NCI-H526 treated with DMSO at 0.1 percent for 48 hours (cell line): ENCODE measurements at places on chromosomes 5 and 9.

GRCh38 chr9:136054798-136055714 is 40.0 kb downstream of the NACC2 start:
- DNase-seq = no peak

- DNase-seq = no peak
Measured at GRCh38 chr9:88531920-88532698, 2.9 kb upstream of the NXNL2 start.

DNA sequence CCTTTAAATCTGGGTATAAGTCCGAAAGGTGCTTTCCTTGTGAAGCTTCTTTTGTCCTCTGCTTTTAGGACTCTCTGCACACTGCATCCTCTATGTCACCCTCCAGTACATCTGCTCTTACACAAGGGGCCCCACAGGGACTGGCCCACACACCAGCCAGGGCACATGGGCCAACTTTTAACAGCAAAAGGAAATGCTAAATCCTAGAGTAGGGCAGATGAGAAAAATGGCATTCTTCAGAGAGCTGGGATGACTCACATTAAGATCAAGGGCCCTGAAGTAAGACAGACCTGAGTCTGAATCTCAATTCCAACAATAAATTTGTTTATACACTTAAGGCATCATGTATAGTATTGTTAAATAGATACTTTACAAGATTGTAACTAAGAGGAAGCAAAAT is 40.3 kb upstream of the CDKN2B start:
- no peak for DNase-seq

DNA sequence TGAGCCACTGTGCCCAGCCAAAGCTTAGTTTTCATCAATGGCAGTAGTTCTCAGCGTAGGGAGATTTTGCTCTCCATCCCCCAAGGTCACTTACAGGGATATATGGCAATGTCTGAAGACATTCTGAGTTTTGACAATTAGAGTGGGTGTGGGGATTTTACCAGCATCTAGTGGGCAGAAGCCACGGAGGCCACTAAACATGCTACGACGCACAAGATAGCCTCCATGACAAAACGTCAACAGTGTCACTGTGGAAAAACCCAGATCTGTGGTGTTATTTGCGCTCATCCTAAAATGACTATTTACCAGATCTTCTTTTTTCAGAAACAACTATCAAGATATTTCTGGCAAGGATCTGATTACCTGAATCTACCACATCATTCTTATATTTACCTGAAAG is 68.2 kb downstream of the CDC14B start:
- DNase-seq = no peak

GRCh38 chr5:110001648-110002047 is 311.9 kb downstream of the MAN2A1 start:
- no peak for DNase-seq

DNA sequence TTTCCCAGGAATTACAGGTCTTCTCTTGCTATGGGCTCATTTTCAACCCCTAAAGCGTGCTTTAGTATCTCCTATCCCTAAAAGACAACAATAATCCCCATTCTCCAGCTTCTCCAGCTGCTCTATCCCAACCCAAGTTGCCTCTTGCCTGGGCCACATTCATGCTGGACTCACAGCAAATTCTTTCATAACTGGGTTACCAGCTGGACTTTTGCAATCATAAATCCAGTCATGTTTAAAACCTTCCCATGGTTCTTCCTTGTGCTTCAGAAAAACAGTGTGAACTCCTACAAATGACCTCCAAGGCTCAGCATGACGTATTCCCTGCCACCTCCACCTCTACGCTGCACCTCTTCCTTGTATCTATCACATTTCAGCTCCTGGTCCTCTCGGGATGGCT is 346.9 kb downstream of the GADD45G start:
- no peak for DNase-seq

DNA sequence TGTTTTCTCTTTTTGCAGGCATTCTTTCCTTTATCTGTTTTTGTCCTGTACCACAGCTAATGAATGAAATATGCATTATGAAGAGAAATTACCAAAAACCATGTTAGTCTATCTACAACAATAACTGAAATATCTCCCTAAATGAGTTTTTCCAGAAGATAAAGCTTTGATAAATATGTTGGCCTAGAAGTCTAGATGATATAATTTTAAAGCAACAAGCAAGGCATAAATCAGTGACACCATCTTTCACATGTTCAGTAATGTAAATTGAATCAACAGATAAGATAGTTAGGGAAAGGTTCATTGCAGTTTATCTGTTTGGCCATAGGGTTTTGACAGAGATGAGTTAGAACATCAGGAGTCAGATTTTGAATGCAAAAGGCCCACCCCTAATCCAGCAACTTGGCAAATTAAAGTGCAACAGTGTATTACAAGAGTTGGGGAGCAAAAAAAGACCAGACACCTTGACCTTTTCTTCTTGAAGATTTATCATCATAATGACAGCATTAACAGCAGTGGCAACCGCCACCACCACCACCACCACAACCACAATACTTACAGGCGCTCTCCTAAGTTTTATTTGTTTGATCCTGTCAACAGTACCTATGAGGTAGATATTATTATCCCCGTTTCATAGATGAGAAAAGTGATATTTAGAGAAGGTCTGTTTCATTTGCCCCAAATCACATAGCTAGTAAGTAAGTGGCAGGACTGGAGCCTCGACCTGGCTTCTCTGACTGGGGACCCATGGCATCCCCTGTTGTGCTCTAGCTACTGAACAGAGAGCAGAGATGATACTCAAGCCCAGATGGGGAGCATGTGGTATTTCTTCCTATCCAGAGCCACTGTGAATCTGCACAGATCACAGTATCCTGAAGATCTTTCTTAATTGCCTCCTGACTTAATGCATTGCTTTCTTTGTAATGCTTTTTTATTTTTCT is 122.8 kb upstream of the DHFR start:
- no peak for DNase-seq

DNA sequence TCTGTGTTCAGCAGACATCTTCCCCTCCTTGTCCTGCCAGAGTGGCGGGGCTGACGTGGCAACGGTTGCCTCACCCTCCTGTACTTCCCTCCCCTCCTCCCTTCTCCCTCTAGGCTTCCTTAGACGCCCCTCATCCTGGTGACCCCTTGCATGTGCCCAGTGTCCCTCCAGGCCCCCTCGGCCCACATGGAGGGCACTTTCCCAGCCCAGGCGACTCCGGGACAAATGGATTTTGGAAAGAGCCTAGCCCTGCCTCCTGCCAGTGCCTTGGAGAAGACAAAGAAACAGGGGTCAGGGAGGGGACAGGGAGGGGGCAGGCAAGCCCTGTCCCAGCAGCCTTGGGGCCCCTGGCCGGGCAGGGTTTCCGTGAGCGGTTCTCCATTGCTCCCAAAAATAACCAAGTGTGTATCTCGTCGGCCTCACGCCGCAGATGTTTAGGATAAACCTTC is 38.3 kb upstream of the NEURL1B start:
- no peak for DNase-seq

- DNase-seq = no peak
Measured at GRCh38 chr5:102130386-102130785, 165.7 kb downstream of the SLCO4C1 start.

- no peak for DNase-seq
Measured at GRCh38 chr5:21236104-21236503, 1248.1 kb upstream of the CDH18 start.

DNA sequence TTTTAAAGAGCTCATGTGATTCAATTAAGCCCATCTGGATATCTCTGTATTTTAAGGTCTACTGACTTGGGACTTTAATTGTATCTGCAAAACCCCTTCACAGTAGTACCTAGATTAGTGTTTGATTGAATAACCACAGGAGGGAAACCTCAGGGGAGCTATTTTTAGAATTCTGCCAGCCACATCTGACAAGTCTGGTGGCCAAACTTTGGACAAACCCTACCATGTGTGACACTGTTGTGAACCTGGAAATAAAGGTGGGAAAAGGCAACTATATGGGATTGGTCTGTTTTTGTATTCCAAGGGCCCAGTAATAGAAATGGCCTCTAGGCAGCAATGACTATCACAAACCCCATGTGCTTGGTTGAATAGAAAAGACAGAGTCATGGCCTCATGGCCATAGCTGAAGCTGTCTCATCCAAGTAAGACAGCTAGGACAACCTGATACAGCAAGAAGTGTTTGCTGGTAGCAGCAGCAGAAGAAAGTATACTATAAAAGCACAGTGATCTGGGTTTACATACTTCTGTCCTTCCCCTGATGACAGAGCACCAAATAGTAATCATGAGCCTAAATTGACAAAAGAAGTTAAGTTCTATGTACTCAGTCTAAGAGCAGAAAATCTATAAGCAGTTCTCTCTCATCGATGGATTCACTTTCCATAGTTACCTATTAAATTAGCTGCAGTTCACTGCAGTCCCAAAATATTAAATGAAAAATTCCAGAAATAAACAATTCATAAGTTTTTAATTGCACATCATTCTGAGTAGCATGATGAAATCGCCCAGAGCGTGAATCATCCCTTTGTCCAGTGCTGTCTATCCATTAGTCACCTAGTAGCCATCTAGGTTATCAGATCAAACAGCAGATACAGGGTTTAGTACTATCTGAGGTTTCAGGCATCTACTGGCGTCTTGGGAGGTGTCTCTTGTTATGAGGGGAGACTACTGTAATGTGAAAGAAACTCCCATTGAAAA is 189.8 kb downstream of the ARHGAP26 start:
- DNase-seq = no peak

DNA sequence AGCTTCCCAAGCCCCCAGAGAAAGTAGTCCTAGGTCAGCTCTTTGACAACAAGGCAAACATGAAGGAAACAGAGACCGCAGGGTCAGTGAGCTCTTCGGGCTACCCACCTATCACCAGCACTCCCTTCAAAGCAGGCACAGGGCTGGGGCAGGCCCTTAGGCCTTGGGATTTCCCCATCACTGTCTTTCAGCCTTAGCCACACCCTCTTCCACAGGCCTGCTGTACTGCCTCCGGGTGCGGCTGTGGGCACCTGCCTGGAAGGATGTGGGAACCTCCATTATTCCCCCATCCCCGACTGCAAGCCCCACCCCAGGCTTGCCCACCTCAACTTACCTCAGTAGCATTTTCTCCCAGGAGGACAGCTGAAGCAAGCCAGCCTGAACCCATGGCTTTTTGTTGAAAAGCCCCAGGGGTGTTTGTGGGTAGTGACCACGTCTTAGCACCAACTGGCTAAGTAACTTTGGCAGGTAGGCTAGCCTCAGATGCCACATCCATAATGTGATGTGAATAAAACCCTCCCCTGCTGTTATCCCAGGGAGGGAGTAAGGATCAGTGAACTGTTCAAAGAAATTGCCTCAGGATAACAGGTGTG is 100.2 kb downstream of the PIK3R1 start:
- no peak for DNase-seq

- DNase-seq = no peak
Measured at GRCh38 chr5:42875785-42876374, 64.2 kb upstream of the SELENOP start.

GRCh38 chr5:17891881-17892280 is 257.6 kb downstream of the TAF11L14 start:
- DNase-seq = no peak

GRCh38 chr9:21810388-21810787 is 8.0 kb downstream of the MTAP start:
- no peak for DNase-seq

- DNase-seq = no peak
Measured at GRCh38 chr5:34709861-34710673, 53.9 kb downstream of the RAI14 start.

DNA sequence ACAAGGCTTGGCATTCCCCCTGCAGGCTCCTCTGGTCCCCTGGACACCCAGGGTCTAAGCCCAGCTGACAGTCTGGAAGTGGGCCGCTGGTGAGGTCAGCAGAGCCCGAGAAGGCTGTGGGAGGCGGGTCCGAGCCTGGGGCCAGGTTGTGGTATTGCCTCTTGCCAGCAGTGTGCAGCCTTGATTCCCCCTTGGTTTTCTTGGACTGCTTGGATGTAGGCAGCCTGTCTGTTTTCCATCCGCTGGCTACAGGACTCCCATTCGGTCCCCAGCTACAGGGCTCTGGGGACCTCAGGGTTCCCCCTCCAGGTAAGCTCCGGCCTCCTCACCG is 1.6 kb downstream of the AIF1L start:
- no peak for DNase-seq

DNA sequence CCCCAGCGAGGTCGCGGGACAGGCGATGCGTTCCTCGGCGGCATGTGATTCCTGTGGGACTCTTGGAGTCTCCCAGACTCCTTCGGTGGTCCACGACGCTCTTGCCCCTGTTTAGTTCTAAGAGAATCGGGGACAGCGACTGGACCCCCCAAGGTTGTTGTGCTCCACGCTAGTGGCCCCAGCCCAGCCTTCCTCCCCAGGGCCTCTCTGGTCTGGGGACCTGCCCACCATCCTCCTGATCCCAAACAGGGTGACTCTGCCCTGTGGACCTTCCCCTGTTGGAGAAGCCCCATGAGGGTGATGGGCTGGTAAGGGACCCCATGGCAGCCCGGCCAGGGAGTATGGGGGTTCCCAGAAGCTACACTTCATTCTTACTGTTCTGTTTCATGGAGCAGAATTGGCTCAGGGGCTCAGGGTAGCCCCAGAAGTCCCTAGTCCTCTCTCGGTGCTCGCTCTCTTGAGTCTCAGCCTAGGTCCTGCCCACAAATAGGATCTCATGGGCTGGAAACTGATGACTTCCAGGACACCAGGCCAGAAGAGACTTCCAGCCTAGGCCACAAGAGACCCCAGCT is 880 bp downstream of the CARD19 start:
- no peak for DNase-seq

DNA sequence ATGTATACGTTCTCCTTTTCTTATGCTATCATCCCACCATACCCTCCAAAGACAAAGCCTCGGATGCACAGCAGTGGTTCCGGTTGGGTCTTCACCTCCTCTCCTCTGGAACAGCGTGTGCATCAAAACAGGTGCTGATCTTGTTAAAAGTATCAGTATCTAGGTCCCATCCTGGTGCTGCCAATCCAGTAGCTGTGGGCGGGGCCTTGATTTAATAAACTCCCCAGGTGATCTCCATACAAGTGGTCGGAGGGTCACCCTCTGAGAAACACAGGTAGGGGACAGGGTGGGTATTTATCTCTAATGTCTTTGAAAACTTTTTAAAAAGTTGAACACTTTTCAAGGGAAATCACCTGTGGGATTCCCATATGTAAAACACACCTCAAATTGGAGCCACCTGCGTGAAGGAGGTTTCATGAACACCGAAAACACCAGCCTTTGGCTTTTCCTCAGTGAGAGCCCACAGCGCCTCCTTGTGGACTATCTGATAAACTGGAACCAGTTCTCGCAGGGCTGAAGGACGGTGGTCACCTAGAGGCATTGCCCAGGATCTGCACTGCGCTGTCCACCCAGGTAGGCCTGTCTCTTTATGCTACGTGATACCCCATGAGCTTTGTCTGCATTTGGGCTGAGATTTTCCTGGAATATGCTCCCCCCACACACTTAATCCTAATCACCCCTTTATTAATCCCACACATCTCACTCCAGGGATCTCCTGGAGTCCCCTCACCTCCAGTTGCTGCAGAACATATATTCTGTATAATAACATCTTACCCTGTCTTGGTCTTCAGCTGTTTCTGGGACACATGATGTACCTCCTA is 80.5 kb upstream of the EPB41L4B start:
- DNase-seq = peak; percentile 8

- no peak for DNase-seq
Measured at GRCh38 chr5:108481355-108481931, 99.5 kb upstream of the FBXL17 start.

GRCh38 chr9:136725612-136726011 is 13.2 kb downstream of the DIPK1B start:
- DNase-seq = no peak
